Head of caudate nucleus (tissue), 42 donors: ENCODE measurements at places on chromosomes 2 and 18.

DNA sequence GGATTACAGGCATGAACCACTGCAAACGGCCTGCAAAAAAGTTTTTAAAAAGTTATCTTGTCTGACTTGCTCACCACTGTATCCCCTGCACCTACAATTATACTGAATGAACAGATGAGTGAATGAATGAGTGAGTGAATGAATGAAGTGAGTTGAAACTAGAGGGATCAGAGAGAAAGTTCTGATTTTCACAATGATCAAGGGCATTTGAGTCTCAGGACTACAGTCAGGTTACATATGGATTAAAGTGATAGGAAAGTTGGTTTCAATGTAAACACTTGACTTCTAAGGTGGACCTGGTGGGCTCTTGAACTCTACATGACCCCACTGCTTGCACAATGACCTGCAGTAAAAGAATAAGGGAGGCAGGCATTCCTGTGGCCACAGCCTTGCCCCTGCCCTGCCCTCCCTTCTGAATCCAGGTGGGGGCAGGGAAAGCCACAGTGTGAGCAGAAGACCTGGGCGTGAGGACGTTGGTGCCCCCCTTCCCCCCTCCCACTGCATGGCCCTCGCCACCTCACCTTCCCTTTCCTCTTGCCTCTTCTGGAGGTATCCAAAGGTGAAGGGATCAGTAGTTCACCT lies 10.7 kb downstream of the C2orf80 start:
- no peak for DNase-seq

DNA sequence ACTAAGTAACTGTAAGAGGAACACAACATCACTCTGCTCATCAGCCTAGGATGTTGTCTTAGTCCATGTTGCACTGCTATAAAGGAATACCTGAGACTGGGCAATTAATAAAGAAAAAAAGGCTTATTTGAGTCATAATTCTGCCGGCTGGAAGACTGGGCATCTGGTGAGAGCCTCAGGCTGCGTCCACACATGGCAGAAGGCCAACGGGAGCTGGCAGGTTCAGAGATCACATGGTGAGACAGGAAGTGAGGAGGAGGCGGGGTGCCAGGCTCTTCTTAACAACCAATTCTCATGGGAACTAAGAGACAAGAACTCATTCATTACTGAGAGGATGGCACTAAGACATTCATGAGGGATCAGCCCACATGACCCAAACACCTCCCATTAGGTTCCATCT lies 46.8 kb downstream of the EPG5 start:
- peak; percentile 59 for DNase-seq

- no peak for DNase-seq
Observed at GRCh38 chr2:221464971-221465370, 107.1 kb downstream of the EPHA4 start.

DNA sequence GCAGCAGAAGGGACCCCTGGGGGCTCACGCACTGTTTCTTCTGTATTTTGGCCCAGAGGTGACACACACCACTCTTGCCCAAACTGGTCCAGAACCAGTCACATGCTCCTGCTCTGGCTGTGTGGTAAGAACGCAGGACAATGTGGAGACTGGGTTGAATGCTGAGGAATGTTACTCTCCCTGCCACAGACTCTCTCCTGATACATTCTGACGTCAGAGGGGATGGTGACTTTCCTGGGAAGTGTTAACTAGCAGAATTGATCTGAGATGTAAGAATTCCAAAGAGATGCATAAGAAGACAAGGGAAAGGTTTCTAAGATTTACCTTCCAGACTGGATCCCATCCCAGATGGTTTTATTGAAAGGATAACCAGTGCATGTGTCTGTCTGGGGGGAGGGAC lies 100.8 kb downstream of the ASB1 start:
- no peak for DNase-seq

DNA sequence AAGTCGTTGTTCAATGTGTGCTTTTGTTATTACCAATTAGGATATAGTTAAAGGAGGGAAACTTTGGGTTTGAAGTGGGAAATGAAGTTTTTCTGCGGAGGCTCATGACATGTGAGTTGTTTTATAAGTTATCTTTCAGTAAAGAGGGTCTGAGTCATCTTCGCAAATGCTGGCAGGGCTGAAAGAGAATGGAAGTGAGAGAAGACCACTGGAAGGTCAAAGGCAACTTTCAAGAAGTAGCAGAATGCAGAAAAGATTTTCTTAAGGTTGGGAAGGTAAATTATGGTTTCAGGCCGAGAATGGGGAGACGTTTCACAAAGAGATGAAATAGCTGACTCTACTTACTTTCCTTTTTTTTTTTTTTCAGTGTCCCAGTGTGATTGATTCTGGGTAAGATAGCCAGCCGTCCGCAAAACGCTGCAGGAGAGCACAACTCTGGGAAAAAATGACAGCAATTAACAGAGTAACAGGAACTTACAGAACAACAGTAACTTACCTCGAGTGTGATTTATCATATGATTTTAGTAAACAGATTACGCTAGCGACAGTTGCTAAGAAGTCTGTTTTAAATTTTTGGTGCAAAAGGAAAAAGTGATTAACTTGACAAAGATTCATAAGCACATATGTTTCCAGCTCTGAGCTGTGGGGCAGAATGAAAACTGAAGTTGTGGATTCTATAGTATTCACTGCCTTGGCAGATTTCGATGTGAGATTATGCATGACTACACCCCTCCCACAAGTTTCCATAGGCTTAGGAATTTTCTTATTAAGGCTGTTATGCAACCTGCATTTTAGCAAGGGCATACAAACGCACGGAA lies 46.8 kb upstream of the ACTR3 start:
- DNase-seq = no peak

GRCh38 chr18:7452331-7452730 lies 114.8 kb upstream of the PTPRM start:
- no peak for DNase-seq

DNA sequence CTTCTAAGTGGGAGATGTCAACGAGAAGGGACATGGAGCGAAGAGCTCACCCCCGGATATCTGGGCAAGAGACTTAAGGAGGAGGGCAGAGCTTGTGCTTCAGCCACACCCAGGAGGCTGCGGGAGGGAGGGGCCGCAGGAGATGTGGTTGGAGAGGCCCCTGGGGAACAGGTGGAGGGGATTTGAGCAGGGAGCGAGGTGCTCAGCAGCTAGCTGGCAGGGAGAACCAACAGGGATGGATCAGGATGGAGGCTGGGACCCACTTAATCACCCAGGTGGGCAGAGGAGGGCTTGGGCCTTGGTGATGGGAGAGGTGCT lies 78.3 kb downstream of the MBP start:
- DNase-seq = no peak

DNA sequence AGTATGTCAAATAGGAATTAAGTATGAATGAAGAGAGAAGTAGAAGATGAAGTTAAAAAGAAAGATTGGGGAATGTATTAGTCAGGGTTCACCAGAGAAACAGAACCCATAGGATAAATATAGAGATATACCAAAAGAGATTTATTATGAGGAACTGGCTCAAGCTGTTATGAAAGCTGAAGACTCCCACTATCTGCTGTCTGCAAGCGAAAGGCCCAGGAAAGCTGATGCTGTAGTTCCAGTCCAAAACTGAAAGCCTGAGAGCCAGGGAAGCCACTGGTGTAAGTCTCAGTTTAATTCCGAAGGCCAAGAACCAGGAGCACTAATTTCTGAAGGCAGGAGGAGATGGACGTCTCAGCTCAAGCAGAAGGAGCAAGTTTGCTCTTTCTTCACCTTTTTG lies 200.9 kb upstream of the FN1 start:
- no peak for DNase-seq

- DNase-seq = peak; percentile 26
Observed at GRCh38 chr2:86037795-86038192, 67.9 kb downstream of the POLR1A start.

DNA sequence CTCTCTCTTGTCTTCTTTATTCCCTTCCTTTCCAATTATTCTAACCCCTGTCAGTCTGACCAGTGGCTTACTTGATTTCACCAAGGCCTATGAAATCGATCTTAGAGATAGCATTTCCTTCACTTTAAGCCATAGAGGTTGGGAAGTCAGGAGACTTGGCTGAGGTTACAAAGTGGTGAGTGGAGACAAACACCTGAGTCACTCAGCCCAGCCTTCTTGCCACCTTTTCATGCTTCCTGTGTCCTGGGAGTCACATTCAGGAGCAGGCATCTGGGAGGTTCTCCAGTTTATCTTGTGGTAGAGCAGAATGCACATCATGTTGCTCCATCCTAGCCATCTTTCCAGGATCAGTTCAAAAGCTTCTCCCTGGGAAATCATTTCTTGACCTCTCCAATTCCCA lies 59.1 kb downstream of the VSNL1 start:
- no peak for DNase-seq

- no peak for DNase-seq
Observed at GRCh38 chr18:79476031-79476917, 80.5 kb downstream of the NFATC1 start.

DNA sequence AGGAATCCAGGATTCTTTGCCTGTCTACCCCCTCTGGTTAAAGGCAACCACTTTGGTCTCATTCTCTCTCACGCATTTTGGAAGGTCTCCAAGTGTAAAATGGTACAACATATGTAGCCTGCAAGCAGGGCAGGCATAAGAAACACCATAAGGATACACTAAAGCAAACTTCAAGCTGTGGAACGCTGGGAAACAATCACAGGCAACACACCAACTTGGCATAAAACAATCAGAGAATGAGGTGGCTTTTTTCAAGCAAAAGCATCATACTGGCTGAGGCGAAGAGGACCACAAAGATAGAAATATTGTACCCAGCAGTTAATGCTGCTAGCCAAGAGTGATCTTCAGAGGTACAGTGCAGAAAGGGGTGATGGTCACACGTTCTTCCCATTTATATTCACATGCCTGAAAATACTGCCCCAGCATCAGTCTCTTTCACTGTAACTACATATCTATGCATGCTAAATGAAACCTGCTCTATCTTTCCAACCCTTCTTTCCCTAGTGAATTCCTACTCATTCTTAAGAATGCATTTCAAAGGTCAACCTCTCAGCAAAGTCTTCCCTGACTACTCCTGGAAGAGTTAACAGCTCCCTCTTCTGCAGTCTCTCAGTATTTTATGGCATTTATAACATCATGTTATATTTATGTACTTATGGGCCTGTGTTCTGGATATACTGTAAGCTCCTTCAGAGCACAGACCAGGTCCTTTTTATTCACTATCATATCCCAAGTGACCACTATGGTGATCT lies 71.9 kb upstream of the GALNT5 start:
- DNase-seq = no peak

DNA sequence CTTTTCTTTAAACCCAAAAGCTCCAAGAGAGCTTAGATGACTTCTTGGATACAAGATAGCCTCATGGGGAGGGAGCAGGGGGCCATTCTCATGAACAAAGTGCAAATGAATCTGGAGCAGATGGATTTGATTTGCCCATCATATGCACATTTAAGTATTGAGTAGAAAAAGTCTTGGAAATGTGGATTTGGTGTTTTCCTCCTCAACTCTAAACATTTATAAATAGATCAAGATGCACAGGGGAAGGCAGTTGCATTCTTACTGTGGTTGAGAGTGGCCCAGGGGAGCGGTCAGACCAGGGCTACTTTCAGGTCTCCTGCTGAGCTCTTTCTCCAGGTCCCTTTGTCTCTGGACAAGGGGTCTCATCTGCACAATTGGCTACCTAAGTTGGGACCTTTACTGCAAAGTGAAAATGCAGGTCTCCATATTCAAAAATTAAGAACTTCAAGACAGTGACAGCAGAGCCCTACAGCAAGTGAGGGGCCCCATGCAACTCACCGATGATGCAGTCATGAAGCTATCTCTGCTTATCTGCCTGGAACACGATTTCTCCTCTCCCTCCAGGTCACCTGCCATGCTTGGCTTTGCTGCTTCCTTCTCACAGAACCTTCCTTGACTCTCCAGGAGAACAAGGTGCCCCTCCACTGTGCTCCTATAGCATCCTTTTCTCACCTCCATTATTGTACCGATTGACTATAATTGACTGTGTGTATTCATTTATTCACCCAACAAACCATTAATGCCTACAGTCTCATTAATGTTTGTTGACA lies 145.4 kb downstream of the LPIN1 start:
- no peak for DNase-seq

- DNase-seq = no peak
Observed at GRCh38 chr2:179285060-179285459, 20.4 kb upstream of the SESTD1 start.

- peak; percentile 82 for DNase-seq
Observed at GRCh38 chr2:199850718-199851500, at the start of gene FTCDNL1. Gene FTCDNL1 (minus strand): TSS chr2:199851192. CDS start chr2:199848962, 2,230 bp downstream.

- DNase-seq = peak; percentile 83
Observed at GRCh38 chr18:6414723-6415417, at the start of gene L3MBTL4. Gene L3MBTL4 (minus strand): TSS chr18:6414911. CDS start chr18:6311625, 103,286 bp downstream.

DNA sequence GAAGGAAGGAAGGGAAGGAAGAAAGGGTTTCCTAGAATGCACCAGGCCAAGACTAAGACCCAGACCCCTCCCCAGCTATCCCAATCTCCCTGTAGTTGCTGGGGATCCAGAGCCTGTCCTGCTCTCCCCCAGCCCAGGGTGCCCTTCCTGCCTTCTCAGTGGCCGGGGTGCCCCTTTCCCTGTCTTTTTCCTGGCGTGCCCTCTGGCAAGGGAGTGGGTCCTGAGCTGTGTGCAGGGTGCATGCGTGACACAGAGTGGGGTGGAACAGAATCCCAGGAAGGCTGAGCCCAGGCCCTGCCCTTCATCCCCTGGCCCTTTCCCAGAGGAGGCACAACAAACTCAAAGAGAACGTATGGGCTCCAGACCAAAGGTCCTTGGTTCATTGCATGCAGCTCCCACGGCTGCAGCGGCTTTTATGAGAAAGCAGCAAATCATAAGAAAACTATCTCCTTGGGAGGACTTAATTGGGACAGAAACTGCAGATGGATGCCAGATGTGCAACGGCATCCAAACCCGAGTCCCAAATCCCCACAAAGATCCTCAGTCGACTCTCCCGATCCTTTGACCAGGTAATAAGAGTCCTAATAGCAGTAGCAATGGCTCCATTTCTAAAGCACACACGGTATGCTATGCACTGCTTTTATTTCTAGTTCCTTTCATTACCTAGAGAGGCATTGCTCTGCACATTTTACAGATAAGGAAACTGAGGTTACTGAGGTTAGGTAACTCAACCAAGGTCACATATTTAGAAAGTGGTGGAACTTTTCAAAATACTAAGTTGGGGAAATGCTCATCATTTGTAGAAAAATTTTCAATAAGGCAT lies 12.7 kb upstream of the ARID5A start:
- no peak for DNase-seq

- DNase-seq = no peak
Observed at GRCh38 chr18:44474067-44474411, 206.6 kb upstream of the SETBP1 start.
